ENCODE measurements at places on chromosomes 12 and 14.

DNA sequence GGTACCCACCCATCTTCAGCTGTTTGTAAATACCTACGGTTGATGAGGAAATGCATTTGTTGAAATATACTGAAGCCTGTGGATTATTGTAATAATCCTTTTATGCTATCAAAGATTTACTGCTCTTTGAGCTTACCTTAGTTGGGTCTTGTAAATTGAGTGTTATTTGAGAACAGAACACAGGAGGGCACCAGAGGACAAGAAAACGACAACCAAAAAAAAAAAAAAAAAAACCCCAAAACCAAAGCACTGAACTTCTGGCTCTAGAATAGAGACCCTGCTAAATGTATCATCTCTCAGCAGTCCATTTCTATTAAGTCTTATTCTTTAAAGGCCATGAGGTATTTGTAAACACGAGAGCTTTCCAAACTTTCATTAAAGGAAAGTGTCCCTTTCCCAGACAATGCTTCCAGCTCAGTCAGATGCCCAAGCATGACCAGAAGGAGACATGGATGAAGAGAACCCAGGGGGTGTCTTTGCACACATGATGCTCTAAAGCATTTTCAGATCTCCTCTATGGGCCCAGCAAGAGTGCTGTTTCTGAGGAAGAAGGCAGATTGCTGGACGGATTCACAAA lies 763.9 kb downstream of the NRXN3 start:
- no peak for DNase-seq

- peak; percentile 98 for DNase-seq
These were observed 13.0 kb upstream of the UBC start for GRCh38 chr12:124927201-124928094.

GRCh38 chr14:77122526-77123125 lies 19.0 kb downstream of the ZDHHC22 start:
- DNase-seq, result no peak

GRCh38 chr12:10213168-10214135 lies 775 bp downstream of the GABARAPL1 start:
- peak; percentile 95 for DNase-seq

- no peak for DNase-seq
These were observed 34.2 kb upstream of the KTN1 start for GRCh38 chr14:55545779-55546178.

GRCh38 chr12:124398578-124399227 lies 103.8 kb downstream of the RFLNA start:
- no peak for DNase-seq

GRCh38 chr14:75711796-75712211 lies 50.8 kb downstream of the TTLL5 start:
- DNase-seq, result no peak

GRCh38 chr12:132834181-132834711 lies 5.6 kb upstream of the GOLGA3 start:
- no peak for DNase-seq

GRCh38 chr14:97166497-97166896 lies 369.3 kb downstream of the VRK1 start:
- DNase-seq, result no peak

GRCh38 chr12:96578526-96579125 lies 89.2 kb downstream of the CFAP54 start:
- no peak for DNase-seq

DNA sequence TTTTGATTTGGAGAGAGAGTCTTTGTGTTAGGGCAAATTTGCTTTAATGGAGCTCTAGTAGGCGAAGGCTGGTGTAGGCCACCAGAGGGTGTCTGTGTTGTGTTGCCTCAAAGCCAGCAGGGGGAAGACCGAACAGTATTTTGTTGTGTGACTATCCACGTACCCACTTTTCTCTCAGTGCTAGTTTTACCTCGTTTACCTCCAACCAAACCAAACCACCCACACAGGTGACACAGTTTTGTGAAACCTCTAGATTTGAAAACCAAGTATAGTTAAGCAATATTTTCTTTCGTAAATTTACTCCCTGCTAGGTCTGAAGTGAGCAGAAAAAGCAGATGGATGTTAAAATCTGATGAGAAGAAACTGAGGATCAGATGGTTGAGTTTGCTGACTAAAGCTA lies 36.3 kb upstream of the NPFF start:
- no peak for DNase-seq

GRCh38 chr12:43315961-43316360 lies 236.0 kb downstream of the ADAMTS20 start:
- DNase-seq, result no peak

GRCh38 chr12:28290262-28290661 lies 100.0 kb downstream of the CCDC91 start:
- no peak for DNase-seq

DNA sequence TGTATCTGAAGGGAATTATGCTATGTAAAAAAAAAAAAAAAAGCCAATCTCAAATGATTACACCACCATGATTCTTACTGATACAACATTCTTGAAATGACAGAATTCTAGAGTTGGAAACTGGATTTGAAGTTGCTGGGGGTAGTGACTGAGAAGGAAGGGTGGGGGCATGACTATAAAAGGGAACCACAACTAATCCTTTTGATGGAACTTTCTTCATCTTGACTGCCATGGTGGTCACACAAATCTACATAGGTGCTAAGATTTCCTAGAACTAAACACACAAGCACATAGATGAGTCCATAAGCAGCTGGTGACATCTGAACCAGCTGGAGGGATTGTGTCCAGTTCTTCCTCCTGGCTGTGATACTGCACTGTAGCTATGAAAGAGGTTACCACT lies 51.4 kb downstream of the CLMN start:
- DNase-seq, result no peak

GRCh38 chr12:123942911-123943648 lies 29.6 kb downstream of the CCDC92 start:
- DNase-seq, result no peak

DNA sequence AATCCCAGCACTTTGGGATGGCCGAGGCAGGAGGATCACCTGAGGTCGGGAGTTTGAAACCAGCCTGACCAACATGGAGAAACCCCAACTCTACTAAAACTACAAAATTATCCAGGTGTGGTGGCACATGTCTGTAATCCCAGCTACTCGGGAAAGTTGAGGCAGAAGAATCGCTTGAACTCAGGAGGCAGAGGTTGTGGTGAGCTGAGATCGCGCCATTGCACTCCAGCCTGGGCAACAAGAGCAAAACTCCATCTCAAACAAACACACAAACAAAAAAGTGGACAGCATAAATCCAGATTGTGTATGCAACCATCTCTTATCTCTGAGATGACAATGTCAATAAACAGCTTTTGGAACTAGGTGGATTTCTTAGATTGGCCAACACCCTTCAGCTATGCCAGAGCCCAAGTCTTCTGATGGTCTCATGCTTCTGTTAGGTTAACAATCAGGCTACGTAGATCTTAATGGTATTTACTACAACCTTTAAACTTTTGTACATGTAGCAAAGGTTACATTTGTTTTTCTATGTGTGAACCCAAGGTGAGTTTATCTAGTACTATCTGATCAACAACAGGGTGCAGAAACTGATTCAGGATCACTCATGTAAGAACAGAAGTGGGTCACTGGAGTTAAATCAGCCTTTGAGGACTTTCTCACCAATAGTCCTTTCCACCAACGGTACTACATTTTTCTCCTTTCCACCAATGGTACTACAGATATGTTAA lies 73.7 kb downstream of the DUSP16 start:
- DNase-seq, result no peak

GRCh38 chr12:80031229-80031628 lies 68.1 kb upstream of the OTOGL start:
- no peak for DNase-seq

GRCh38 chr12:2631653-2632350 lies 163.0 kb upstream of the FKBP4 start:
- no peak for DNase-seq

GRCh38 chr12:95574799-95575452 lies 23.6 kb upstream of the USP44 start:
- DNase-seq, result no peak

- no peak for DNase-seq
These were observed 1.1 kb upstream of the UBC start for GRCh38 chr12:124915239-124916236.

GRCh38 chr12:28563936-28564335 lies 373.7 kb downstream of the CCDC91 start:
- no peak for DNase-seq

- no peak for DNase-seq
These were observed 319.9 kb downstream of the AEBP2 start for GRCh38 chr12:19759227-19759626.

All from vagina (tissue), 2 donors.